ENCODE measurements at places on chromosomes 7 and 10.

- no peak for DNase-seq
Measured at GRCh38 chr7:86904949-86905834, 154.3 kb downstream of the ELAPOR2 start.

GRCh38 chr7:6398943-6399342 is 48.8 kb downstream of the DAGLB start:
- DNase-seq, result no peak

DNA sequence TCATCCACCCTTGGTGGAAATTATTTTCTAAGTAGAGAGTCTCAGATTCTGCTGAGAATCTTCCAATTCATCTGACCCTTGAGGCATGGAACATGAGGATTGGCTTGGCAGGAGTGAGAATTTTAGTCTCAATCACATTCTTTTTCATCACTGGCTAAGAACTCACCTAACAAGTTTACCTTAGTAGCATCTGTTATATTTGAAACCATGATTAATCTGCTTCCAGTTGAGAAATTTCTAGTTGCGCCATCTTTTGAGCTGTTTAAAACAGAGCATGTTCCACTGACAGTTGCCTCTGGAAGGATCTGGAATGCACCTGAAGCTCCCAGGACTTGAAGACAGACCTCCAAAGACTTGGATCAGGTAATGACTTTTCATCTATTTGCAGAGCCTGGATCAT is at the start of gene LIPK:
Gene LIPK, plus strand, starts transcription at position 292 of the 400 bp plus-strand sequence. CDS start 18,295 bp downstream, outside the sequence.
- no peak for DNase-seq

DNA sequence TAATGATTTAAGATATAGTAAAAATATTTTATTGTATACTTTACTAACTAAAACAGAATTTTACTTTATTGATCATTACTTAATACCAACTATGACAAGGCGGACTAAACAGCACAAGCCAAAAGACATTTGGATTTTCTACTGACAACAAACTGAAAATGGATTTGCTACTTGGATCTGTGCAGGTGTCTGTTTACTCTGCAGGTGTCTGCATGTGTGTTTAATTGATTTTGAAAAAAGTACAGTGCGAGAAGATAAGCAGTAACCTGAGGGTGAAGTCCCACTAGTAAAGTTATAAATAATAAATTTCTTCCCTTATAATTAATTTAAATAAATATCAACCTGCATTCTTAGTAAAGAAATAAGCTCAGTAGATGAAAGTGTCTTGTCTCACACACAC is 696.8 kb upstream of the MBL2 start:
- no peak for DNase-seq

GRCh38 chr7:82018226-82018625 is 248.4 kb upstream of the HGF start:
- DNase-seq, result no peak

GRCh38 chr7:128398016-128398840 is 11.6 kb downstream of the IMPDH1 start:
- DNase-seq, result peak; percentile 29

- DNase-seq, result no peak
Measured at GRCh38 chr7:84506151-84506550, 311.6 kb upstream of the SEMA3A start.

DNA sequence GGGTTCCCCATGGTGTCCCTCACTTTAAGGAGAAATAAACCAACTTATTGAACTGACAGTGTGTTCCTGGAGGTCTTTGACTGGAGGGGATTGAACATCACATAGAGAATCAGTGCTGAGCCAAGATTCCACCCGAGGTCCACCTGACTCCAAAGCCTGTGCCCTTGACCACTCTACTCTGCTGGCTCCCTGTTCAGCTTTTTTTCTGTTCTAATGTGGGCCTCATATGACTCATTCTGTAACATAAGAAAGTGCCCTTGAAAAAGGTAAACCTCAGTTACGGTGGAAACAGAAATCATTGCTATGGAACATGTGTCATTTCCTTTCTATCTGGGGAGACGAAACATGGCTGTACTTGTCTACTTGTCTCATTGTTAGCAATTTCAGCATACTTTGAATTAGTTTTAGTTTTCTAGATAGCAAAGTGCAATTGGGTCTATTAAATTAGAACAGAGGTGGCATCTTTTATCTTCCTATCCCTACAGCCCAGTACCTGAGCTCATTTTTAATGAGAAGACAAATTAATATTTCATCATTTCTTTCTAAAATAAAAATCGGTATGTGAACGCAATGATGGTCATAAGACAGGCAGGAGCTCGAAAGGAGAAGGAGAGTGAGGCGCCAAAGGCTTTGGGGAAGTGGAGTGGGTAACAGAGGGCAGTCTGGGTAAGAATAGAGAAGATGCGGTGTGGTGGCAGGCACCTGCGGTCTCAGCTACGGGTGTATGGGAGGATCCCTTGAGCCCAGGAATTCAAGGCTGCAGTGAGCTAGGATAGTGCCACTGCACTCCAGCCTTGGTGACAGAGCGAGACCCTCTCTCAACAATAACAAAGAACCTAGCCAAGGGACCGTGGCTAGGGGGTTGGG is 1.5 kb downstream of the GSDME start:
- peak; percentile 55 for DNase-seq

GRCh38 chr10:29804025-29804852 is 169.5 kb upstream of the SVIL start:
- DNase-seq, result peak; percentile 97

GRCh38 chr10:120110196-120110595 is 217.7 kb downstream of the SEC23IP start:
- no peak for DNase-seq

GRCh38 chr7:80819503-80819902 is 99.3 kb downstream of the SEMA3C start:
- DNase-seq, result peak; percentile 8

DNA sequence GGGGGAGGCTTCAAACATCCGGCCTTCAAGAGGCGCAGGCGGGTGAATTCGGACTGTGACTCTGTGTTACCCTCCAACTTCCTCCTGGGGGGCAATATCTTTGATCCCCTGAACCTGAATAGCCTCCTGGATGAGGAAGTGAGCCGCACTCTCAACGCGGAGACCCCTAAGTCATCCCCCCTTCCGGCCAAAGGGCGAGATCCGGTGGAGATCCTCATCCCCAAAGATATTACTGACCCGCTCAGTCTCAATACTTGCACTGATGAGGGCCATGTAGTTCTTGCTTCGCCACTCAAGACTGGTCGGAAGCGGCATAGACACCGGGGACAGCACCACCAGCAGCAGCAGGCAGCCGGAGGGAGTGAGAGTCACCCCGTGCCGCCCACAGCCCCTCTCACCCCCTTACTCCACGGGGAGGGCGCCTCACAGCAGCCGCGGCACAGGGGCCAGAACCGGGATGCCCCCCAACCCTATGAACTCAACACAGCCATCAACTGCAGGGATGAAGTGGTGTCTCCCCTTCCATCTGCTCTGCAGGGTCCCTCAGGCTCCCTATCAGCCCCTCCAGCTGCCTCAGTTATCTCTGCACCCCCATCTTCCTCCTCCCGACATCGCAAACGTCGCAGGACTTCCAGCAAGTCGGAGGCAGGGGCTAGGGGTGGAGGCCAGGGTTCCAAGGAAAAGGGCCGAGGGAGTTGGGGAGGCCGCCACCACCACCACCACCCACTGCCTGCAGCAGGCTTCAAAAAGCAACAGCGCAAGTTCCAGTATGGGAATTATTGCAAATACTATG is 1.1 kb downstream of the MEPCE start:
- DNase-seq, result no peak

DNA sequence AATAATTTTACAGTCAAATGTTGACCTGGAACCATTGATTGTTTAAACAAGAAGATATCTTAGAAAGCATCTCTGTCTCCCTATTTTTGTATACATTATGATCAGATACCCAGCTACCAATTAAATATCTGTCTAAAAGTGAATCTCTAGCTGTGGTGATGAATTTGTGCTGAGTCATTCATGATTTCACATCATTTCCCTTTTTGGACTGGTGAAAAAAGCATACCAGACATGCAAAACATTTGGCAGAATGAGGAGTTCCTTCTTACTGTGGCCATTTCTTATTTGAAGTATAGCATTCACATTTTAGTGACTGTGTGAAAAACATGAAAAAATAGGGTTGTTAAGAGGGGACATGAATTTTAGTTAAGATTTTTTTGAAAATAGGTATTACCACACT is 98.0 kb upstream of the GATA3 start:
- DNase-seq, result peak; percentile 24

DNA sequence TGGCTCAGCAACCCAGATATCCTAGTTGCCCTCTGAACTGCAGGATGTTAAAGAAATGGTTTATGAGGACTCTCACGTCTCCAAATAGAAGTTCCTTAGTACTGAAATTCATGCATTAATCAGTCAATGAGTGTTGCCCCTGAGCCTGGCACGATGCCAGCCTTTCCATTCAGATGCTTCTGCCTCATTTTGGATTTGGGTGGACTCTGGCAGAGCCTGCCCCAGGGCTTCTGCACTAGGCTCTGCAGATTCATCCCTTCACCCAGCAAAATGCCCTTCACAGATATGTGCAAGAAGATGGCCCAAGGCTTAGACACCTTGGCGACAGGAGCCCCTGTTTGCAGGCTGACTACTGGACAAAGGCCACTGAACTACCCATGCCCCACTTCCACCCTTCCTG is 747.8 kb downstream of the GRID1 start:
- no peak for DNase-seq

GRCh38 chr7:1411414-1411813 is 47.9 kb downstream of the MICALL2 start:
- no peak for DNase-seq

- DNase-seq, result no peak
Measured at GRCh38 chr10:3534433-3534832, 250.6 kb downstream of the KLF6 start.

GRCh38 chr7:74337926-74338325 is 48.7 kb downstream of the CLIP2 start:
- DNase-seq, result no peak

- DNase-seq, result no peak
Measured at GRCh38 chr7:9148687-9149086, 715.3 kb downstream of the NXPH1 start.

DNA sequence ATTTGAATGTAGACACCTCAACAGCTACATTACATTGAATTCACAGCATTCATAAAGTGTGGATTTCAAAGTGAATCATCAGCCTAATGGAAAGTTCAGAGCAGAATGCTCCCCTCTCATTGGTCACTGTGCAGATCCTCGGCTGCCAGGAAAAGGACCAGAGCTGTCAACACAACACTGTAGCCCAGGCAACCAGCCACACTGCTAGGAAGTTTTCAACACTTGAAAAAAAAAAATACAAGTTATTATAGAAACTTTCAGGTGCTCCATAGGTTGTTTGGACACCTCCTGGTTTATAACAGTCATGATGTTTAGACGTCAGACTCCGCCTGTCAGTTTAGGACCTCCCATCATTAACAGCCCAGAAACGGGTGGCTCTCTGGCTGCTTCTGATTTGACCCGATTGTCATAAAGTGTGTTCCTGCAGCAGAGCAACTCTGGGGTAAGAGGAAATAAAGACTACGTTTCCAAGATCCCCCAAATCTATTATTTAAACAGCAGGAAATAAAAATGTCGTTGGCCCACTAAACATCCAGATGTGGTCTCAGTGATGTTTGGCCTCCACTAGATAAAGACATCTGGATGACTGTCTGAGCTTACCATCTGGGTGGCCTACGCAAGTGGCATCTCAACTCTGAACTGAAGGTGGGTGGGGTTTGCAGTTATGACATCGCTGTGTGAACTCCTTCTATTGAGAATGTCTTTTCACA is 117.4 kb downstream of the CABCOCO1 start:
- peak; percentile 95 for DNase-seq

- peak; percentile 40 for DNase-seq
Measured at GRCh38 chr10:72334196-72334824, 20.4 kb downstream of the DNAJB12 start.

- DNase-seq, result no peak
Measured at GRCh38 chr7:43697690-43698089, 31.6 kb downstream of the COA1 start.

DNA sequence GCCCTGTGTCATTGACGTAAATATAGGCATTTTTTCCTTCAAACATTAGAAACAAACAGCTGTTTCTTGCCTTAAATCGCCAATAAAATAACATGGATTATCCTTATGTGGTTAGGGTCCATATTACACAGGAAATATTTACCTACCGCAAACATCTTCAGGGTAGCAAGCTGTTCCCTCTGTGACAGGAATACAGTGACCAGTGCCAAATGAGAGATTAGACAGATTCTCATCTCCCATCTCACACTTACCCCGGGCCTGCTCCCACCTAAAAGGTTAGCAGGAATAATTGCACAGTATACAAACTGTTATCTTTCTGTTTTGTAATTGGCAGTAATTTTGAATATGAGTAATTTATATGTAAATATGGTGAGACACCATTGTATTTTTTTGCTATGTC is 16.5 kb downstream of the MKI67 start:
- DNase-seq, result no peak

- no peak for DNase-seq
Measured at GRCh38 chr7:152854386-152854785, 94.8 kb downstream of the ACTR3B start.

- DNase-seq, result no peak
Measured at GRCh38 chr10:124283215-124283948, 135.3 kb downstream of the OAT start.

DNA sequence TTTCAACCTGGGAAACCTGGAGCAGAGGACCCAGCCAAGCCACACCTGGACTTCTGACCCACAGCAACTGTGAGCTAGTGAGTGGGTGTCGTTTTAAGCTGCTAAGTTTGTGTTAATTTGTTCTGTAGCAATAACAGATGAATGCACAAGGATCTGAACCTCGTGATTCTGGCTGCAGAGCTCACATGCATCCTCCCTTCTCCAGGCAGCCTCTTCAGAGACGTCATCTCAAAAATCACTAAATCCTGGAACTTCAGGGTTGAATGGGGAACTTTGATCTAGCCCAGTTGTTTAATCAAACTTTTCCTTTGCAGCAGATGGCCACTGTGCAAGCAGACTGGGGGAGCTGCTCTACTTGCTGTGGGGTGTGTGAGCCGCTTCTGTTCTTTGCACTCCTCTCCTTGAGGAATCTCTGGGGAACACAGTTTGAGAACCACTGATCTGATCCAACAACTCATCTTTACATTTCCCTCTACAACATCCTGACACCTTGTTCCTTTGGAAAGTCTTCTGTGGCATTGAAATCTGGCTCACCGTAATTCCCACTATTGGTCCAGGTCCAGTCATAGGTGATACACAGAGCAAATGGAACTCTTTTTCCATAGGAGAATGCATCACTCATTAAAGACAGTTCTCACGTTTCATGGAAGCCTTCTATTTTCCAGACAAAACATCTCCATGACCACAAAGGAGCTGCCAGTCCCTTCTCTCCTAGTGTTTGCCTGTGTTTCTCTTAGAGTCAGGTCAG is 90.3 kb downstream of the CHN2 start:
- no peak for DNase-seq

All from Caki2 (cell line).